Breast epithelium (tissue), 4 donors: ENCODE measurements at places on chromosomes 11 and 22. TPM values are rescaled to one million over a fixed set of nuclear protein-coding genes. Genes with fewer than 3 reads are reported as not detected.

Gene UFD1
- total RNA-seq = 51.0 TPM

DNA sequence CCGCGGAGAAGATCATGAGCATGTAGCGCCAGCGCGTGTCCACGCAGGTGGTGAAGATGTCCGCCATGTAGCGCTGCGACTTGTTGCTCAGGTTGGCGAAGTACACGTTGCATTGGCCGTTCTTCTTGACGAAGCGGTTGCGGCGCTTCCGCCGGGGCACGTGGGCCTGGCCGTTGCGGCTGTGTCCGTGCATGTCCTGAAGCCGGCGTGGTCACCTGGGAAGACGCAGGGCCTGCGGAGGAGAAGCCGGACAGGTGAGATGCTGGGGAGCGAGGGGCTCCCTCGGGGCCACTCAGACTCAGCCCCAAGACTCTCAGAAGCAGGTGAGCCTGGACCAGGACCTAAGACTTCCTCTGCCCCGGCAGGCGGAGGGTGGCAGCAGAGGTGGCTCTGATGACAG, 27.1 kb downstream of the KCNJ4 start:
- DNase-seq = no peak

DNA sequence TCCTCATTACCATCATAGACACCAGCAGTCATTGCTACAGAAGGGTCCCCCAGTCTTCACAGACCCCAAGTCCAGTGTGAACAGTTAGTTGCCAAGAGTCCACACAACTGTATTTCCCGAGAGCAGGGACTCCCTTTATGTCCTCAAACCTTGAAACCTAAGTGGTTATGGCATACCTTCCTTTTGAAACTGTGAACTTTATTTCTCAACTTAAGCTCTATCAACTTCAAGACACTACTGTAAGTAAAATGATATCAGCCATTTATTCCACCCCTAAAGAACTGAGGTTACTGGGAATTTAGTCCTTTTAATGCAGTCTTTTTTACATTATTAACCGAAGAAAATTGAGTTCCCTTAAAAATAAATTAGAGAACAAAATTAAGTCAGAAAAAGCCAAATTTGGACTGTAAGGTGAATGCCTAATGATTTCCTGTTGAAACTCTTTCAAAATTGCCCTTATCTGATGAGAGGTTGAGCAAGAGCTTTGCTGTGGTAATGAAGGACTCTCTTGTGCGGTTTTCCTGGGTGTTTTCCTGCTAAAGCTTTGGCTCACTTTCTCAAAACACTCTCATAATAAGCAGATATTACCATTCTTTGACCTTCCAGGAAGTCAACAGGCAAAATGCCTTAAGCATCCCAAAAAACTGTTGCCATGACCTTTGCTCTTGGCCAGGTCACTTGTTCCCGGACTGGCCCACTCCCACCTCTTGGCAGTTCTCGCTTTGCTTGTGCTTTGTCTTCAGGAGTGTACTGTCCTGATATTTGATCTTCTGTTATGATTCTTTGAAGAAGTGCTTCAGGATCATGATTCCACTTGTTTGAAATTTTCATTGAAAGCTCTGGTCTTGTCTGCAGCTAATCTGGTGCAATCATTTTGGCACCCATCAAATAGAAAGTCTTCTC, 765.4 kb upstream of the ANO3 start:
- DNase-seq = peak; percentile 20

GRCh38 chr22:43974028-43974545, 18.8 kb downstream of the SAMM50 start:
- DNase-seq = no peak

Gene GGTLC3
- not detected for total RNA-seq

Gene SLC35F2
- total RNA-seq = 5.7 TPM

DNA sequence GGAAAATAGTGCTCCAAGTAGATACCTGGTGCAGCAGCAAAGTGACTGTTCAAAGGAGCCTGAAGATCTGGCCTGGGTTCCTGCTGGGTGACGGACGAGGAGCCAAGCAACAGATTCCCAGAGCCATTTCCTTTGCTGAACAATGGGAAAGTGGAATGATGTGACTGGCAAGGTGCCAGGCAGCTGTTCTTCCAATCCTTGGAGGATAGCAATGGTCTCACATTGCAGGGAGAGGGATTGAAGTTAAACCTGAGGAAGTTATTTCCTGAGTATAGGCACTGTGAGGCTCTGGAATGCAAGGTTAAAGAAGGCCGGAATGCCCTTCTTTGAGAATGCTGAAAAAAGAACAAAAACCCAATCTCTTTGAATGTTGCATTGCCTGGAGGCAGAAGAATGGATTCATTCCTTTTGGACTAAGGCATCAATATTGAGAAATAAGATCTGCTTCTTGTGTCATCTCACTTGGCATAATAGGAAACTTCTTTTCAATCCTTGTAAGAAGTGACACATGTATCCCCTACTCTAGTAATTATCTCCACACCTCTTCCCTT, 223.8 kb downstream of the BLID start:
- no peak for DNase-seq

- DNase-seq = no peak
Measured at GRCh38 chr11:77175021-77175842, 47.2 kb downstream of the MYO7A start.

- no peak for DNase-seq
Measured at GRCh38 chr11:105152560-105152959, 13.0 kb upstream of the CARD18 start.

DNA sequence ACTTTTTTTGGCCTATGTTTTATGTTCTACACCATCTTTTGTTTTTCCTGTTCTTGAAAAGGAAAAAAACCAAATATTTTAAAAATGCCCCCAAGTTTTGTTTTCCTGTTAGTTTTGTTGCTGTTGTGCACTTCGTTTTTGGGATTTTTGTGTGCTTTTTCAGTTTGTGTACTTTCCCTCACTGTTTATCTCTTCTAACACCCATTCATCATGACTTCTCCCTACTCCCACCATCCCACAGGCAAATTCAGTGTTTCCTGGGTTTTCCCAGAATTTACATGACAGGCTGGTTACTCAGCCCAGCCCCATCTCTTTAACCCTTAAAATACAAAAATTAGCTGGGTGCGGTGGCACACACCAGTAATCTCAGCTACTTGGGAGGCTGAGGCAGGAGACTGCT, 15.6 kb downstream of the TMEM123 start:
- DNase-seq = no peak
